Activated CD4-positive, alpha-beta T cell treated with anti-CD3 and anti-CD28 coated beads for 24 hours (primary cell): ENCODE measurements at places on chromosomes 1 and 21.

DNA sequence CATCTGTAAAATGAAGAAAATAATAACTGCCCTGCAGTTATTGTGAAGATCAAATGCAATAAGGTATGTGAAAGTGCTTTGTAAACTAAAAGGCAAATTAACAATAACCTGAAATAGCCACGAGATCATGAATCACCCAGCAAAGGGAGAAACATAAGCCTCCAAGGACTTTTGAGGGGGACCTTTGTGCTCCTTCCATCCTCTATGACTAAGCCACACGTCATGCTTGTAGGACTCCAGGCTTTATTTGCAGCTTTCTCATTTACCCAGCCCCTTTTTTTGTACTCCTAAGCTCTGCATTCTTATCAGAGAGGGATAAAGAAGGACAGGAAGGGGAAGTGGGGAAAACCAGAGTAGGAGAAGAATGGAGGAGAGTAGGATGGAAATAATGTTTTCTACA lies 115.1 kb downstream of the PROX1 start:
- no peak for DNase-seq

DNA sequence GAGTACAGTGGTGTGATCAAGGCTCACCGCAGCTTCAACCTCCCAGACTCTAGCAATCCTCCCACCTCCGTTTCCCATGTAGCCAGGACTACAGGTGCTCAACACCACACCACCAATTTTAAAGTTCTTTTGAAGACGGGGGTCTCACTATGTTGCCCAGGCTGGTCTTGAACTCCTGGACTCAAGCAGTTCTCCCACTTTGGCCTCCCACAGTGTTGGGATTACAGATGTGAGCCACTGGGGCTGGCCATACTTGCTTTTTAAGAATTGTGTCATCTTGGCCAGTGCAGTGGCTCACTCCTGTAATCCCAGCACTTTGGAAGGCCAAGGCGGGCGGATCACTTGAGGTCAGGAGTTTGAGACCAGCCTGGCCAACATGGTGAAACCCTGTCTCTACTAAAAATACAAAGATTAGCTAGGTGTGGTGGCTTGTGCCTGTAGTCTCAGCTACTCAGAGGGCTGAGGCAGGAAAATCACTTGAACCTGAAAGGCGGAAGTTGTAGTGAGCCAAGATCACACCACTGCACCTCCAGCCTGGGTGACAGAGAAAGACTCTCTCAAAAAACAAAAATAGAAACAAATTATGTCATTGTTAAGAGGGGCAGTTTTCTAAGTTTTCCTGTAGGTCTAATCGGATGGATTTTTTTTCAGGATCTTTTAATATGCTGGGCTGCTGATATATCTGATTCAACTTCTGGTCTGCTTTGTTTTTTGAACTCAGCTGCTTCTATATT lies 18.7 kb downstream of the AK4 start:
- no peak for DNase-seq

GRCh38 chr1:243645281-243645680 lies 204.8 kb downstream of the AKT3 start:
- no peak for DNase-seq

DNA sequence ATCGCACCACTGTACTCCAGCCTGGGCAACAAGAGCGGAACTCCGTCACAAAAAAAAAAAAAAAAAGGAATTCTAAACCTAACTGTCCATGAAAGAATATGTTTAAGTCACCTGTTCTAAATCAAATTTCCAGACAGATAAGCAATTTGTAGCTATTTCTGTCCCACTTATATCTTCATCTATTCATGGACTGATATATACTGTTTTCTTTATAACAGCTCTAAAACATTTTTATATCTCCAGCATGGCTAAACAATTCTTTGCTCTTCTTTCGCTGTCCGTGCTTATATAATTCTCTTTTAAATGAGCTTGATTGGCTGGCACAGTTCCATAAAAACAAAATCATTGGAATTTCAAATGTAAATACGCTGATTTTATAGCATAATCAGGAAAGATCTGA lies 30.5 kb downstream of the BRWD1 start:
- DNase-seq: no peak

DNA sequence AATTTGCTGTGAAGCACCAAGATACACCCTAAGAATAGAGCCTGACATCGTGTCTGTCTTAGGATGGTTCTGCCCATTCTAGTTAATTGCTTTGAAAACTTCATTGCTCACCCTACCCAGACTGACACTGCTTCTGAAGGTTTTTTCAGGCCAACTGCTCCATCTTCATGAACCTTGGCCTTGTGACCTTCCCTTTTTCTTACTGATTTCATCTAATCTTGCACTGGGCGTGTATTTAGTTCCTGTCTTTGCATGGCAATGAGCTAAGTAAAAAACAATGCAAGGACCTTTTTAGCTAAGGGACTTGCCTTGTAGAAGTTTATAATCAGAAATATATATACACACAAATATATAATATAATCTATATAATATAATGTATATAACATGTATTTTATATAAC lies 108.0 kb downstream of the PBX1 start:
- no peak for DNase-seq

DNA sequence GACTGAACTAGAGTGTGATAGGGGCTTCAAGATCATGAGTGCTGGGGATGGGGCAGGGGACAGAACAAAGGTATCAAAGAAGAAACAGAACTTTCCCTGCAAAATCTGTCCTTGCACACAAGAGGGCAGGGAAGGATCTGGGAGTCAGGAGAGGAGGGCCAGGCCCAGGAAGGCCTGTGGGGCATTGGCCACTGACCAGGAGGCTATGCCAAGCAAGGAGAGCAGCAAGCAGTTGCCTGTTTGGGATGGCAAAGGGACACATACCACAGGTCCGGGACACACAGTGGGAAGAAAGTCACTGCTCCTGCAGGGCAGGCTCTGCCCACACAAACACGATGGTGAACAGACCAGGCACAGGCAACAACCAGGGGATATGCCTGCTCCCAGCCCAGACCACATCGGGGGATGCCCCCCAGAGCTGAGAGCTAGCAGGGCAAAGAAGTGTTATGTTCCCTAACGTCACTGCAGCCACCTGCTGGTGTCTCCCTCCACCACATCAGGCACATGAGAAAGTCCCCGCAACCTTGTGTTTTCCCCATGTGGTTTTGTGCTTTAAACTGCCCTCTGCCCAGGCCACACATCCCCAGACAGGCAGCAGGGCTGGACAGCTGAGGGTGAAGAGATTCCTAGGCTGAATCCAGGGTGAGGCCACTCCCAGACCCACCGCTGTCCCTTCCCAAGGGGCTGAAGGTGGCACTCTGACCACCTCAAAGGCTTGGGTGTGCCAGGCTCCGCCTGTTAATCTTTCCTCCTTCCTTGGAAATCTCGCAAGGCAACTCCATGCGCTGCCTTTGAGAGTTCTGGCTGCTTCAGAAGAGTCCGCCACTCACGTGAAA lies 53.6 kb downstream of the KIF21B start:
- DNase-seq: no peak

GRCh38 chr1:164769486-164770130 lies 210.6 kb downstream of the PBX1 start:
- DNase-seq: no peak

GRCh38 chr1:15141935-15142539 lies 11.5 kb upstream of the TMEM51 start:
- DNase-seq: no peak

- no peak for DNase-seq
Measured at GRCh38 chr21:39156024-39156423, 27.2 kb downstream of the PSMG1 start.

- DNase-seq: no peak
Measured at GRCh38 chr1:212539737-212540430, 68.7 kb upstream of the ATF3 start.

GRCh38 chr21:25963181-25963580 lies 207.4 kb downstream of the APP start:
- DNase-seq: no peak

DNA sequence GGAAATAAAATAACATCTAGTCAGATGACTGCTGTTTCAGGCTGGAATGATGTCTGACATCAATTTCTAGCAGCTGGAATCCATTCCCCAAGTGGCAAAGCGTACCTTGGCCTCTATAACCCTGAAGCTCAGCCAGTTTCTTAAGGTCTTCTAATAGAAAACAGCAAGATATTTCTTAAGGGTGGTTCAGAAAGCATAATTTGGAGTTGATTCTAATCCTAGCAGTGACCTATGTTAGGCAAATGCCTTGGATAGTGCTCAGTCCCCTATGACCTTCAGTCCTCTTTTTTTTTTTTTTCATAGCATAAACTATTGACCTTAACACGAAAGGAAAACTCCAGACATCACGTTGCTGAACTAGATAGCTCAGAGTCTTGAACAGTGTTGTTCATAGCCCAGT lies 56.5 kb downstream of the LAMC2 start:
- no peak for DNase-seq

DNA sequence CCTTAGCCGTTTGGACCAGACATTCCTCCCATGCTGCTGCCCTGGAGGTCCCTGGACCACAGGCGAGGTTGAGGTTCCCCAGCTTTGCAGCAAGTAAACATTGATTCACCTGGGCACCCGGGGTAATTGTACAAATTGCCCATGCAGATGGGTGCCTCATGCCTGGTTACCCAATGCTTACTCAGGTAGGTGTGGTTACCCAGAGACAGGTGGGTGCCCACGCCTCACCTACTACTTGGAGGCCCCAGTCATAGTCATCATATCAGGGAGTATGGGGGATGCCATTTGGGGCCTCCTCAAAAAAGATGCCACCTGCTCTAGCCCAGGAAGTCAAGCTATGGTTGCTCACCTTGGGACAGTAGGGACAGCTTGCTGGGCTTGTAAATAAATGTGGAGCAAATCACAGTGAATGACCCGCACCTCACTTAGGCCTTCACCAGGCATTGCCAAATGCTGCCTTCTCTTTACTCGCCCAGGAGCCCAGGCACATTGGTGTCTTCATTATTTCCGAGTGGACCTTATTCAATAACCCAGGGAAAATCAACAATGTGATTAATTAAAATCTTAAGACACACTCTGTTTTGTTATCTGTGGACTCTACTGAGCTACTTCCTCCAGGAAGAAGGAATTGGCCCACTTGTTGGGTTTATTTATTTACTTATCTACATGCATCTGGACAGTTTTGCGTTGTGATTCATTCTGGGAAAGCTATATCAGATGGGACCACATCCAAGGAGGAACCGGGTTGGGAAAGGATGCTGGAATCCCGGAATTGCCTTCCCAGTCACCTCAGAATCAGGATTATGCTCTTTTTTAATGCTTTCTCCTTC lies 35.6 kb upstream of the GRHL3 start:
- DNase-seq: no peak

- DNase-seq: no peak
Measured at GRCh38 chr1:21955501-21956281, 18.6 kb upstream of the HSPG2 start.

GRCh38 chr1:183148599-183148998 lies 37.5 kb upstream of the LAMC2 start:
- no peak for DNase-seq

DNA sequence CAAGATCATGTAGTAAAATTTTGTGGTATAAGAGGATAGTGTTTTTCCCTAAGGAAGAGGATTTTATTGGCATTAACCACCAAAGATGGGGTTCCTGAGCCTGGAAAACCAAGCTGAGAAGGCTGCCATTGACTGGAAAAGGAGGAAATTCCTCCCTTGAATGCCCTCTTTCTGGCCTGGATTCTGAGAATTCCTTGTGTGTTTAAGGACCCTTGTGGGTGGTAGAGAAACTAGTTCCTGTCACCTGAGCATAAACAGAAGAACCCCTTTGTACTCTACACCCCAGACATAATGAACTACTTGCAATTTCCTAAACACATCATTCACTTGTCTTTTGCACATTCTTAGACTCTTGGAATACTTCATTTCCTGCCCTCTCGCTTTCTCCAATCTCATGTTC lies 33.1 kb upstream of the CEP350 start:
- DNase-seq: no peak

- DNase-seq: no peak
Measured at GRCh38 chr1:224507771-224508523, 73.3 kb upstream of the WDR26 start.

GRCh38 chr1:177800400-177801088 lies 169.3 kb downstream of the SEC16B start:
- DNase-seq: no peak

- no peak for DNase-seq
Measured at GRCh38 chr1:218538341-218538740, 193.2 kb downstream of the TGFB2 start.

GRCh38 chr1:46130606-46131005 lies 1.8 kb downstream of the PIK3R3 start:
- no peak for DNase-seq

- no peak for DNase-seq
Measured at GRCh38 chr1:207056673-207057072, 3.6 kb downstream of the PFKFB2 start.

- no peak for DNase-seq
Measured at GRCh38 chr1:241857131-241857530, 9.1 kb downstream of the EXO1 start.

GRCh38 chr1:22260860-22261432 lies 118.0 kb upstream of the WNT4 start:
- no peak for DNase-seq

DNA sequence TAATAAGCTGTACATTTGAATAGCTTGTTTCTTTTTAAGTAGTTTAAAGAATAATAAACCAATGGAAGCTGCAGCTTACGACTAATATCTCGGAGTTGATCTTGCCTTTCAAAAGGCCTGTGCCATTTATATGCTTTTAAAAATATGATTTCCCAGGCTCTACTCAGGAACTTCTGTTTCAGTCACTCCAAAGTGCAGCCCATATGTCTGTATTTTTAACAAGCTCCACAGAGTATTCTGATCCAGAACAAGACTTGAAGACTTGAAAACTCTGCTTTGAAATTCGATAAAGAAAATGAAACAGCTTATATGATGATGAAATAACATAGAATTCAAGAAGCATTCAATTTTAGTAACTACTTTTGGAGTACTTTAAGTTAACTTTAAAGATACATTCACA lies 79.1 kb upstream of the PLPPR4 start:
- no peak for DNase-seq

- DNase-seq: no peak
Measured at GRCh38 chr1:30179942-30180543, 543.3 kb downstream of the MATN1 start.

- DNase-seq: no peak
Measured at GRCh38 chr1:17319561-17320350, 11.8 kb downstream of the PADI4 start.

- no peak for DNase-seq
Measured at GRCh38 chr1:221022331-221022730, 143.1 kb downstream of the HLX start.

GRCh38 chr21:25422610-25423608 lies 184.4 kb downstream of the MRPL39 start:
- no peak for DNase-seq

- DNase-seq: no peak
Measured at GRCh38 chr21:39867198-39867650, at the start of gene PCP4. PCP4 (plus strand) TSS chr21:39867438; CDS start chr21:39867502, 64 bp downstream.

DNA sequence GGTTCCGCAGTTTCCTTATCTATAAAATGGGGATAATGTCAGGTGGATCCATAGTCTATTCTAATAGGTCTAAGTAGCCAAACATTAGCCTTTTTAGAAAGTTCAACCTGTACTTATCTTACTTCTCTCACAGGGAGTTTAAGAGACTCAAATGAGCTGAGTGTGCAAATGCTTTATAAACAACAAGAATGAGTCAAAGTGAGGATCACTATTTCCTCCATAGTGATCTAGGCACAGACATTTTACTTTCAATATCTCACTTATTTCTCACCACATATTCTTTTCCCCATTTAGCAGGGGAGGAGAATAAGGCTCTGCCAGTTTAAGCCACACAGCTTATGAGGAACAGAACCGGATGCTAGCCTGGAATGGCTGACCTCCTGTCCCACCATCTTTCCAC lies 92.1 kb upstream of the LMO4 start:
- DNase-seq: no peak

GRCh38 chr1:55232448-55233144 lies 17.4 kb upstream of the USP24 start:
- DNase-seq: no peak
